ENCODE measurements at places on chromosomes 3 and 15. TPM values are rescaled to one million over a fixed set of nuclear protein-coding genes. Genes with fewer than 3 reads are reported as not detected.
A peak's percentile ranks its signal among the peaks of the same experiment; 100 is the strongest.

The DUOXA1 gene
- 0.74 TPM for total RNA-seq

The VGLL3 gene
- total RNA-seq = not detected

The KLHL6 gene
- 72.6 TPM for total RNA-seq

The TNIK gene
- total RNA-seq = 7.7 TPM

The IL16 gene
- 284 TPM for total RNA-seq

The ANKUB1 gene
- not detected for total RNA-seq

The GATM gene
- 18.2 TPM for total RNA-seq

The ACSBG1 gene
- total RNA-seq = not detected

The GOLGA6L7 gene
- total RNA-seq = not detected

The FBXO45 gene
- 5.2 TPM for total RNA-seq

The FEZF2 gene
- not detected for total RNA-seq

The SLC22A13 gene
- total RNA-seq = 0.91 TPM

The MUC4 gene
- 0.24 TPM for total RNA-seq

The PML gene
- 66.3 TPM for total RNA-seq

The RPUSD2 gene
- 22.8 TPM for total RNA-seq

DNA sequence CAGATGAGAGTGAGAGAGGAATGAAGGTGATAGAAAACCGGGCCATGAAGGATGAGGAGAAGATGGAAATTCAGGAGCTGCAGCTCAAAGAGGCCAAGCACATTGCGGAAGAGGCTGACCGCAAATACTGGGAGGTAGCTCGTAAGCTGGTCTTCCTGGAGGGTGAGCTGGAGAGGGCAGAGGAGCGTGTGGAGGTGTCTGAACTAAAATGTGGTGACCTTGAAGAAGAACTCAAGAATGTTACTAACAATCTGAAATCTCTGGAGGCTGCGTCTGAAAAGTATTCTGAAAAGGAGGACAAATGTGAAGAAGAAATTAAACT is 88.9 kb downstream of the EOMES start:
- no peak for DNase-seq

DNA sequence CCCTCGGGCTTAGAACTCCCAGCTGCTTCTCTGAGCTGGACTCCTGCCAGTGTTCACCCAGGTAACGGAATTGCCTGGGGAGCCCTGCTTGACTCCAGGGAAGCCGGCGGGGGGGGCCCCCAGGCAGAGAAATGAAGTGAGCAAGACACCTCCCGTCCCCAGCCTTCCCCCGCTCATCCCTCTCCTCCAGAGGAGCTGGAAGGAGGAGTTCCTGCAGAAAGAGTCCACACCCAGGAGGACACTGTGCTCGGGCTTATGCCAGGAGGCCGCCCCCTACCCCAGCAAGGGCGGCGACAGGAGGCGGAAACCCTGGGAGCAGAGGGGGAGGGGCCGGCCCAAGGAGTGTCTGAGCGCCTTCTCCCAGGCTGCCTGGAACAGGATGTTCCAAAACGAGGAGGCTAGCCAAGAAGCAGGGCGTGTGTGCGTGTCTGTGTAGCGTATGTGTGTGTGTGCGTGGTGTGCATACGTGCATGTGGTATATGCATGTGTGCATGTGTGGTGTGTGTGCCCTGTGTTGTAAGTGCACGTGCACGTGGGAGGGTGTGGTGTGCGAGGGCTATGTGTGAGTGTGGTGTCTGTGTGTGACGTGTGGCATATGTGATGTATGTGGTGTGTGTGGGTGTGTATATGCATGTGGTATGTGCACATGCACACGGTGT is 511.3 kb downstream of the SHQ1 start:
- DNase-seq = no peak

- no peak for DNase-seq
Measured at GRCh38 chr3:10228248-10228950, 19.9 kb upstream of the TATDN2 start.

DNA sequence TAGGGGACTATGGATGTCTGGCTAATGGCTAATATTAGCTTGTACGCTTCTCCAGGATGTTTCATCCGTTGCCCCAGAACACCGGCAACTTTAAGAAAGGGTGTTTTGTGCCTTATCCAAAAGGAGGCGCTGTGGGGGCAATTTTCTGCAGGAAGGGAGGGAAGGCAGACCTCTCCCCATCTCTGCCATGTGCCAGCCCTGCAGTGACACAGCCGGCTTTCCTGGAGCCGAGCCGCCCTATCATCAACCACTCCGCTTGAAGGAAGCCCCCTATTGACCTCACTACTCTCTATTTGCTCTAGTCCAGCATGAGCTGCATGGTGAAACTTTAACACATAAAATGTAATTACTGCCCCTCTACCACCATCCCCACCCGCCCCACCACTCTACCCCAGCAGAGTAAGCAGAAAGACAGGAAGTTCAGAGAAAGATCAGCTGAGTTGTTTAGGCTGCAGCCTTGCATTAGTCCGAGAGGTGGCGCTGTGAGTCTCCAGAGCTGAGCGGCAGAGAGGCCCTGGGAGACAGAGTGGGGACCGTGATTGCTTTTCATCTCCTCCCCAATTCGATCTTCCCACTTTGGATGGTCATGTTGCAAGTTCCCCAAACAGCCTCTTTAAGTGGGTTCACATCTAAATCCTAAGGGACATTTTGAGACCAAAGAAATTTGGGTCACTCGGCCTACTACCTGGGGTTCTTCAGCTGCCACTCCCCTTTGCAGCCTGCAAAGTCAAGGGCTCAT is 24.5 kb upstream of the RAD18 start:
- DNase-seq = peak; percentile 55

GRCh38 chr3:112653209-112653871 is 12.4 kb upstream of the CCDC80 start:
- no peak for DNase-seq

DNA sequence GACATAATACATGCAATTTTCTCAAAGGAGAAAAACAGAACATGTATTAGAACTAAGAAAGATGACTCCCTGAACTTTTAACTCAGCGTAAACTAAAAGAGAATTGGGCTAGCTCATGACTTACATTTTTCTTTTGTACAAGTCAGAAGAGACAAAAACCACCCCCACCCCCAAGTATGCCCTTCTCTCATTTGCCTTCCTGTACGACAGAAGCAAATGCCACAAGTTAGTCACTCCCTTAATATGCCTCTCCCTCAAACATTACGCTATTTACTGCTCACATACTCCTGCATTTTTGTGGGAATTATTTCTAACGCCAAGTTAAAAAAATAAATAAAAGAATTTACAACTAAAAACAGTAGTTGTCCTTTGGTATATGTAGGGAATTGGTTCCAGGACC is 22.0 kb downstream of the CPEB1 start:
- no peak for DNase-seq

DNA sequence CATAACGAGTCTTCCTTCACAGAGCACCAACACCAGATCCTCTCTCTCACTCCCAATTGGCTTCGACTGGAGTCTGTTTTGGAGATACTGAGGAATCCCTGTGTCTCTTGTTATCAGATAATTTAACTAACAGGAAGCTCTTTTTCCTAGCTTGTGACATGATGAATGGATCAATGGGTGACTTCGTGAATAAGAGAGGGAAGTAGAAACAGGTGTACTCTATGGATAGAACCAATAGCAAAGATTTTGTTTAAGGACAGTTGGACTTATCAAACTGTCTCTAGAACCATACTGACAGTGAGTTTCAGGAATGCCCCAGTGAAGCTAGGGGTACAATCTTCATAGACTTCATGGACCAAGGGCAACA is 29.4 kb upstream of the KLHL6 start:
- no peak for DNase-seq

GRCh38 chr15:27826411-27826810 is 272.7 kb downstream of the OCA2 start:
- no peak for DNase-seq

GRCh38 chr3:50242851-50243542 is 7.0 kb downstream of the GNAI2 start:
- DNase-seq = peak; percentile 86

DNA sequence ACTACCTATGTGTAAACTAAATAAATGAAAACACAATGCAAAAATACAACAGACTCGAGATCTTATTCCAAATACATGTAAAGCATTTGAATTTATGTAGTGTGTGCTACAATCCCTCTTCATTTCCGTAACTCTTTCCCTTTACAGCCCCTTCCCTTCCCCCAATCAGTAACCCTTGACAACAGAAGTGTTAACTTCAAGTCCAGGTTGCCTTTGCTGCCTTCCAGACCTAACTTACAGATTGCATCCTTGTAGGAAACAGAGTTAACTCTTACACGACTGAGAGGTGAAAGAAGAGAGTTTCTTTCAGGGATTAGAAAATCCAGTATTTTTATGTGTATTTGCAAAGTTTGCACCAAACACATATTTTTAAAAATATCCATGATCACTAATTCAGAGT is 1.4 kb upstream of the ROBO1 start:
- DNase-seq = no peak

DNA sequence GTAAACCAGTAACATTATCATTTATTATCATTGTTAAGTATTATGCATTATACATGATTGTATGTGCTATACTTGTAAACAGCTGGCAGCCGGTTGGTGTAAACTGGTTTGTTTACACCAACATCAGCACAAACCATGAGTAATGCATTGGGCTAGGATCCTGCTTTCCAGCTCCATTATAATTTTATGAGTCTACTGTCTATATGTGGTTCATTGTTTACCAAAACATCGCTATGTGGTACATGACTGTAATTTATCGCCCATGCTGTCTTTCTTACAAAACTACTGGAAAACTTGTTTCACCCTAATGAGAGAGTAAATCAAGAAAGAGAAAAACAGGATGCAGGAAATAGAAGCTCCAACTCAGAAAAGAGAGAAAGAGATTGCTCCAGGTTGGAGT is 224.8 kb upstream of the CBLB start:
- no peak for DNase-seq

GRCh38 chr3:4533489-4534443 is 40.6 kb downstream of the ITPR1 start:
- no peak for DNase-seq

- DNase-seq = no peak
Measured at GRCh38 chr15:52464040-52464439, 64.6 kb downstream of the MYO5A start.

- DNase-seq = no peak
Measured at GRCh38 chr15:63045465-63045840, 2.9 kb downstream of the TPM1 start.

GRCh38 chr3:173238091-173238490 is 97.1 kb upstream of the SPATA16 start:
- DNase-seq = no peak

- DNase-seq = no peak
Measured at GRCh38 chr3:99907959-99908544, 90.4 kb downstream of the CMSS1 start.

DNA sequence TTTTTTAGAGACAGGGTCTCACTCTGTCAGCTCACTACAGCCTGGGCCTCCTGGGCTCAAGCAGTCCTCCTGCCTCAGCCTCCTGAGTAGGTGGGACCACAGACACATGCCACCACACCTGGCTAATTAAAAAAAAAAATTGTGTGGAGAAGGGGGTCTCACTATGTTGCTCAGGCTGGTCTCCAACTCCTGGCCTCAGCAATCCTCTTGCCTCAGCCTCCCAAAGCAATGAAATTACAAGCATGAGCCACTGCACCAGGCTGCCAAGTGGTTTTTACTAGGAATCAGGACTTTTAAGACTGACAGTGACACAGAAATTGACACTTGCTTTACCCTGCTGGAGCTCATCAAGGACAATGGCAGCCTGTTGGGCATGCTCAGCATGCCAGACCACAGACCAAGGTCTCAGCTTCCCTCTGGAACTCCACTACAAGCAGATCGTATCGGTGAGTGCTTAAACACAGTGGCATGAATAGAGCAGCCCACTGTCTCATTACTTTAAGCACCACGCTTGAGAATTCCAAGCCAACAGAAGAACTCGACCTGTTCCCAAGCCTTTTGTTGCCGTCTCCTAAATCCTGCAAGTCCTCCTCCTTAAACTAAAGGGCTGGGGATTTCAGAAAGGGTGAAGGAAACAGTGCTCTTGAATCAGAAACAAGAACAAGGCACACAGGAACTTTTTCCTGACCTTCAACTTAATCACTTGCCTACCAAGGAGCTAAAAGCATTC is 41.4 kb downstream of the EOMES start:
- no peak for DNase-seq

GRCh38 chr3:107429320-107430181 is 52.3 kb downstream of the CCDC54 start:
- DNase-seq = peak; percentile 82

GRCh38 chr3:32815841-32816438 is 1.9 kb upstream of the TRIM71 start:
- no peak for DNase-seq

DNA sequence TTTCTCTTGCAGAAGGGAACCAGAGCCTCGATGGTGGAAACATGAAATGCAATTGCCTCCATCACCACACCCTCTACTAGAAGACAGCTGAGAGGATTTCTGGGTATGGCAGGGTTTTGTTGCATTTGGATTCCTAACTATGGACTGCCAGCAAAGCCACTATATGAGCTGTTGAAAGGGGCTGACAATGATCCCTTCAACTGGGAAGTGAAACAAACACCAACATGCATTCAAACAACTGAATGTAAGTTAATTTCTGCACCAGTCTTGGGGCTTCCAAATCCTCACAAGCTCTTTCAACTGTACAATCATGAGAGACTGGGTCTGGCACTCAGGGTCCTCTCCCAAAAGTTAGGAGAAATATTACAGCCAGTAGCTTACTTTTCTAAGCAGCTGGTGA is 116.7 kb upstream of the PLCL2 start:
- DNase-seq = no peak

DNA sequence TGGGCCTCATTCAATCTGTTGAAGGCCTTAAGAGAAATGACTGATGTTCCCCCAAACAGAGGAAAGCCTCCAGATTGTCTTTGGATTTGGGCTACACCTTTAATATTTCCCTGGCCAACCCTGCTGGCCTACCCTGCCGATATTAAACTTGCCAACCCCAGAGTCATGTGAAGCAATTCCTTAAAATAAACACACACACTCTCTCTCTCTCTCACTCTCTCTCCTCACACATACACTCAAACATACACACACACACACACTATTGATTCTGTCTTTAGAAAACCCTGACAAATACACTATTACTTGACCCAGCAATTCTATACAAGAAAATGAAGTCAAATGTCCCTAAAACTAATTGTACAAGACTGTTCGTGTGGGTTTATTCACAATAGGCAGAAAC is 109.9 kb upstream of the ST8SIA2 start:
- DNase-seq = no peak

DNA sequence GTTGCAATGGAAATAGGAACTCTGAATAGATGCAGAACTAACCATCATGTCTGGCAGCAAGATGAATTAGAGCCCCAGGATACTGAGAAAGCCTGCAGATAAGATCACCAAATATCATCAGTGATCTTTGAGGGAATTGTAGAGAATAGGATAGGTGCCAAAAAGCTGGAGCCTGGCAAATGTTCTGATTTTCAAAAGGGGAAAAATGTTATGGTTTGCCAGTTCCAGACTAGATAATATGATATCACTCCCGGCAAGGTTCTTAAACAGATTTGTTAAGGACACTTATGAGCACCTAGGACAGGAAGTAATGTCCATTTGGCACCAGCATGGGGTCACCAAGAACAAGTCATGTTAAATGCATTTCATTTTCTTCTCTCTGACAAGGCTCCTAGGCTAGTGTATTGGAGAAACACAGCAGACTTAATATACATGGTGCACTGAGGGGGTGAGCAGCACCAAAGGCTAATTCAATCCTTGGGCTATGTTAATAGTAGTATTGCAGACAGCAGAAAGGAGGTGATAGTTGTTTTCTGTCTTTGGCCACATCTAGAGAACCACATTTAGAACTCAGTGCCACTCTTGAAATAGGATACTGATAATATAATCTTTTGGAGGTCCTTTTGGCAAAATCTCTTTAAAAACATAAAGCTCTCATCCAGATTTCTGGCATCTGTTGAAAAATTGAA is 4.8 kb downstream of the SRGAP3 start:
- no peak for DNase-seq

- DNase-seq = no peak
Measured at GRCh38 chr15:90419738-90420406, 31.8 kb downstream of the IQGAP1 start.

- DNase-seq = no peak
Measured at GRCh38 chr3:68006646-68007045, 352.2 kb upstream of the SUCLG2 start.
